Activated CD4-positive, alpha-beta memory T cell treated with anti-CD3 and anti-CD28 coated beads, Interleukin-2, amount 10 ng/mL, durations not matched to agents 7 days and 5 days (primary cell): ENCODE measurements at places on chromosomes 12 and 14. TPM values are rescaled to one million over a fixed set of nuclear protein-coding genes. Genes with fewer than 3 reads are reported as not detected.

GRCh38 chr14:102717276-102717675 is 60.0 kb upstream of the TRAF3 start:
- DNase-seq: no peak

DNA sequence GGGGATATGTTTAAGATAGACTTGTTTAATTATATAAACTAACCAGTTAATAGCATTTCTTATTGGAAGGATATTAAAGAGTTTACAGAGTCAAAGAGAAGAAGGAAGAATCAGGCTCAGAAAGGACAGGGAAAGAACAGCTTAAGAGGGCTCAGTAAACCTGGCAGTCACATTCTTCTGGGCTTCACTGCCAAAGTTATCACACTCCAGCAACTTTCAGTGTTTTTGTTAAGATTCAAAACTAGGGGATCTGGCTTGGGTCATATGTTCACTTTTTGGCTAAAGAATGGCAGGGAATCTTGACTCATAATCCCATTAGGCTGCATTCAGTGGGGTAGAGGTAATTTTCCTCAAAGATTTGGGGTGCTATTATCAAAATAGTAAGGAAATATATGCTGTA is 312.3 kb downstream of the RAD51B start:
- DNase-seq: no peak

DNA sequence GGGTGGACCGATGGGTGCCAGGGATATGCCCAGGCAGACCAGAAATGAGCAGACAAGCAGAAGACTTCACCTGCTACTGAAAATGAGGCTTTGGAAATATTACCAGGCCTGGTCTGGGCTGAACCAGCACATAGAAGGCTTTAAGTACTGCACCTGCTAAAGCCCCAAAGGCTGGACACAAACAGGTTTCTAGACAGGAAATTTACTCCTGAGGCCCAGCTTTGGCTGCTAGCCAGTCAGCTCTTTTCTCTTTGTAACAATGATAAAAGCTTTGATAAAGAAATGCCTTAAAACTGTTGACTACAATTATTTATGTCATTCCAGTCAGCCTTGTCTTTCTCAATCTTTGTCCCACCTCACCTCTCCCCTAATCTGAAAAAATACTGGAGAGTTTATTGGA is 228.9 kb upstream of the EGLN3 start:
- no peak for DNase-seq

DNA sequence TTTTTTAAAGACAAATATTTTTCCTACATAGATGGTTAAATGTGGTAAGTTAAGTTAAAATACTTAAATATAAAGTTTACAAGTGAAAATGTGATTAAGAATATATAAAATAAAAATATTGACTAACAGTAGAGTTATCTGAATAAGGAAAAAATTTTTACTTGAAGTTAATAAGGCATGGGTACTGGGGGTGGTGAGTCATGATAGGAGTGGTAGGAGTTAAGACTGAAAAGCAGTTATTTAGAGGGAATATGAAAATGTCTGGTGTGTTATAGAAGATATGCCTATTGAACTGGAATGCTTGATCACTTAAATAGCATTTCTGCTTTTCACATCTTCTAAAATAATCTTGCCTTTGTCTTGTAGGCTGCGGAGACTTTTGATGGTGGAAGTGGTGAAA is 68.7 kb downstream of the CCDC91 start:
- DNase-seq: no peak

DNA sequence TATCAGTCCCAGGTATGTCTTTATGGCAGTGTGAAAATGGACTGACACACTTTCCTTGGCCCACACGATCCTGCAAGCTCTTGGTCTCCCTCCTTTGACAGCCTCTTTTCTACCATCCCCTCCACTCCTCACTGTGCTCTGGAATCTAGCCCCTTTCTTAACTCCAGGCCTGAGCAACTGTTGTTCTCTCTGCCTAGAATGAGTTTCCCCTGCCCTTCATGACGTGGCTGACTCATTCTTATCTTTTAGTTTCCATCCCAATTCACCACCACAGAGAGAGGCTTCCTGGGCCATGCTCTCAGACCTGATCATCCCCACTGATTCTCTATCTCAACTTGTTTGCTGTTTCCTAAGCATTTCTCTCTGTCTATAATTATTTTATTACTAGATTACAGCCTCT is 157.4 kb upstream of the HMGA2 start:
- DNase-seq: no peak

PELI2 gene
- 5.5 TPM for total RNA-seq

LRFN5 gene
- not detected for total RNA-seq
